Activated T-helper 1 cell treated with anti-CD3 and anti-CD28 coated beads, Interleukin-12 subunit alpha, Interleukin-12 subunit beta, Interleukin-2, Interleukin-4 antibody, amounts not matched to agents 30 ng/mL and 10 ng/mL and 1 ng/mL, durations not matched to agents 14 hours and 24 hours and 36 hours (primary cell): ENCODE measurements at places on chromosomes 11 and 22. TPM values are rescaled to one million over a fixed set of nuclear protein-coding genes. Genes with fewer than 3 reads are reported as not detected.

- peaks cover 8% of the 10 kb centered on the region for H3K27me3 ChIP-seq
- H3K36me3 ChIP-seq, result no peaks in the 10 kb centered on the region
These were observed 79.0 kb upstream of the SHISAL1 start for GRCh38 chr22:44391481-44392445.

- H3K4me1 ChIP-seq, result peaks cover 45% of the 10 kb centered on the region
- no peak overlapping the region for H3K27ac ChIP-seq
- no peak for DNase-seq
- H3K36me3 ChIP-seq, result peaks cover 33% of the 10 kb centered on the region
- no peak overlapping the region for H3K4me3 ChIP-seq
These were observed 101.6 kb upstream of the RRM1 start for GRCh38 chr11:3992964-3993363.

DNA sequence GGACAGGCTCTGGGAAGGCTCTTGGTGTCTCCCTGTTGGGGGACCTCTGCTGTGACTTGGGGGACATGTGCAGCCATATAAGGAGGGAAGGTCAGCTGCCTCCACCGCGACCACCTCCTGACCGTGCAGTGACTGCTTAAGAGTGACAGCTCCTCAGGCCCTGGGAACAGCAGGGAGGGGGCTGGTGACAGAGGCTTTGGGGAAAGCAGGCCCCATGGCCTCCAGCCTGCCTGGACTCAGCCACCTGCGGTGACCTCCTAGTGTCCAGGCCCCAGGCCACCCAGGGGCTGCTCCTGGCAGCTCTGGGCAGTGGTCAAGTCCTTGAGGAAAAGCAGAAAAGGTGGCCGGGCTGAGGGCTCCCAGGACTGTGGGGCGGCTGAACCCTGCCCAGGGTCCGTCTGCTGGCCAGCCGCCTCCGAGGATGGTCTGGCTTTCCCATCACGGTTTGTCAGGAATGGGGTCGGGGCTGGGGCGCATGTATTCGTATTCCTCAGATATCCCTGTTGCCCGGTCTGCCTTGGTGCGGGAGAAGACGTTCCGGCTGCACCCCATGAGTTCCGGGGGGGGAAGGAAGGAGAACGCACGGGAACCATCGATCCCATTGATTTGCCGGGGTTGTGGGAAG is 96.8 kb downstream of the WNT7B start:
- no peak overlapping the region for H3K4me3 ChIP-seq
- no peak overlapping the region for H3K27ac ChIP-seq
- H3K4me1 ChIP-seq, result no peaks in the 10 kb centered on the region
- H3K27me3 ChIP-seq, result peaks cover 32% of the 10 kb centered on the region

Gene INPP5J
- 0.17 TPM in 1 of 2 replicates, not detected in the other for total RNA-seq

DNA sequence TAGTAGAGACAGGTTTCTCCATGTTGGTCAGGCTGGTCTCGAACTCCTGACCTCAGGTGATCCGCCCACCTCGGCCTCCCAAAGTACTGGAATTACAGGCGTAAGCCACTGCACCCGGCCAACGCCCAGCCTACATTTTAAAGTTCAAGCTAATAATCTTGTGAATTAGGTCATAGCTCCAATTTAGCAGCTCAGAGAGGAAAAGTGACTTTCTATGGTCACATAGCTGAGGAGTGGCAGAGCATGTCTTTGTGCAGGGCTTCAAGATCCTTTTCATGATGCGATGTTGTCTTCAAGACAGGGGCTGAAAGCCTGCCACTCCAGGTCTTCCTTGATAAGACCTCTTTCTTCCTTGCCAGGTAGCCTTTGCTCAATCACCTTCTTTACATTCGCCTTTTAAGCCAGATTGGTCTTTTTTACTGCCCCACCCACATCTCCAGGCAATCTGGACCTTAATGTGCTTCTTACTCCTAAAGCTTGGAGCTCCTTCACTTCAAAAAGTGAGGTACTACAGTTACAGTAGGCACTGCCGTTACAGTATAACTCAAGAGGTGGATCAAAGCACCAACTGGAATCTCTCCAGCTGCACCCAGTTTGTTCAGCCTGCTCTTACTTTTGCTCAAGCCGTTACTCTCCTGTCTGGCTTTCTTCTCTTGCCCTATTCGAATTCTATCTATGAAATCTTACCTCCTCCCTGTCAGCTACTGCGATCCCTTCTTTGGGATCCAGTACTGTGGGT is 18.2 kb downstream of the YWHAH start:
- no peak overlapping the region for H3K4me3 ChIP-seq
- no peak overlapping the region for H3K27ac ChIP-seq
- H3K36me3 ChIP-seq, result peaks cover 5% of the 10 kb centered on the region
- DNase-seq, result no peak
- peaks cover 9% of the 10 kb centered on the region for H3K27me3 ChIP-seq

Gene TESMIN
- total RNA-seq, result 1.0 and 2.1 TPM in 2 replicates
